ENCODE measurements at places on chromosomes 7 and 10.

DNA sequence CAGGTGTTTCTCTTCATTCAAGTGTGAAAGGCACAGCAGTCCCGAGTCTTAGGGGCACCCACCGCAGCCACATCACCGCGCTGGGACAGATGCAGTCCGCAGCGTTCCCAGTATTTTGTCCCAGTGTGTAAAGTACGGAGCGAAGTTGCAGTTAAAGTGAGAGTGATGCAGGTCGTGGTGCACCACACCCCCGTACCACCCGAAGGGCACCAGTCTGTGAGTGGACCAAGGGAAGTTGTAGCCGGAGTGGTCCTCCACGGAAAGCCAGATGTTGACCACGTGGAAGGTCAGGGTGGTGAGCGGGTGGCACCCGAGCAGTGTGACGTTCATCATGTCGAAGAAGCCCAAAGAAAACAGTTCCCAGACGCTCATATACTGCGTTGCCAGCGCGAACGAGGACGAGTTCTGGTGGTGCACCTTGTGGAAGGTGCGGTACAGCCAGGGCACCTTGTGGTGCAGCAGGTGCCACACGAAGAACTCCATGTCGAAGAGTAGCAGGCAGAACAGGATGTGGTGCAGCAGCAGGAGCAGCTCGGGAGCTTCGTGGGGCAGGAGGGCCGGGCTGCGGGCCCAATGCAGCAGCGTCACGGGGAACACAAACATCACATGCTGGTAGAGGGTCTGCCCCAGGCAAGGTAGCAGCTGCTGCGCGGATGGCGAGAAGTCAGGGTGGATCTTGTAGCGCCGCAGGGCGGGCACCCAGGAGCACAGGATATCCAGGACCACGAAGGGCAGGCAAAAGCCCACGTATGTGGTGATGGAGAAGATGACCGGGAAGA lies 526 bp downstream of the CH25H start:
- no peak for DNase-seq

GRCh38 chr10:49277973-49278372 lies 21.0 kb upstream of the C10orf71 start:
- no peak for DNase-seq

GRCh38 chr7:50730446-50731400 lies 52.0 kb downstream of the GRB10 start:
- no peak for DNase-seq

DNA sequence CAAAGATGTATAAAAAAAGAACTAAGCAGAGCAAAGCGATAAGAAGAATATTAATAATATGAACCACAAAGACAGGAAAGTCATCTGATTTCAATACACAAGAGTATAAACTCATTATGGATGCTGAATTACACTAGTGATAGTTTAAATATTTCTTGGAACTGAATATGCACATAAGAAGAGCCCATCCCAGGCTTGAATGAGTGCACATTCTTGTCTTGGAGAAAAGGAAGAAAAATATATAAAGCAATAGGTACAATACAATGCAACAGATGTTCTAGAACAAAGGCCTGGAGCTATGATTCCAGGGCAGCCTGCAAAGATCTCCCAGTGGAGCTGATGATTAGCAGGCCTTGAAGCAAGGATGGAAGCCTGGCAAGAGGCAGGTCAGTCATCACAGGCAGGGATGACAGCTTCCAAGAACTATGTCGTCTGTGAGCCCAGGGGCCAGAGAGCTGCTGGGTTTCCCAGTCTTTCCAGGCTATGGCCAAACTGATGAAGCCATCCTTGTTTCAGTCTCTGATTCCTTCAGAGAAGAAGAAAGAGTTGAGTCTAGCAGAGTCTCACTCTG lies 277.6 kb downstream of the KCNMA1 start:
- no peak for DNase-seq

DNA sequence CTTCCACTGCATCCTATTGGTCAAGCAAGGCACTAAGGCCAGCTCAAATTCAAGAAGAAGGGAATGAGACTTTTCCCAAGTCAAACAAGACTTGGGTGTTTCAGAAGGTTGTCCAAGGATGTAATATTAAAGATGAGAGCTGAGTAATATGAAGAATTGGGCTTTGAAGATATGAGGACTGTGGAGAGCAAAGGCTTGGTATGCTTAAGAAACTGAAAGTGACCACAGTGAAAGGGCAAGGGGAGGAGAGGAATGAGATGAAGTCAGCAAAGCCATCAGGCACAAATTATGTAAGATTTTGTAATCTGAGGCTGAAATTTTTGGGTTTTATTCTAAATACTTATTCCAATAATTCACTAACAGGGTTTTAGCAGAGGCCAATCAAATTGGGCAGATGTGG lies 38.6 kb upstream of the NPY start:
- DNase-seq = no peak

- no peak for DNase-seq
These were observed 14.9 kb downstream of the AFAP1L2 start for GRCh38 chr10:114389426-114389825.

- no peak for DNase-seq
These were observed 46.6 kb upstream of the PODXL start for GRCh38 chr7:131602994-131603372.

DNA sequence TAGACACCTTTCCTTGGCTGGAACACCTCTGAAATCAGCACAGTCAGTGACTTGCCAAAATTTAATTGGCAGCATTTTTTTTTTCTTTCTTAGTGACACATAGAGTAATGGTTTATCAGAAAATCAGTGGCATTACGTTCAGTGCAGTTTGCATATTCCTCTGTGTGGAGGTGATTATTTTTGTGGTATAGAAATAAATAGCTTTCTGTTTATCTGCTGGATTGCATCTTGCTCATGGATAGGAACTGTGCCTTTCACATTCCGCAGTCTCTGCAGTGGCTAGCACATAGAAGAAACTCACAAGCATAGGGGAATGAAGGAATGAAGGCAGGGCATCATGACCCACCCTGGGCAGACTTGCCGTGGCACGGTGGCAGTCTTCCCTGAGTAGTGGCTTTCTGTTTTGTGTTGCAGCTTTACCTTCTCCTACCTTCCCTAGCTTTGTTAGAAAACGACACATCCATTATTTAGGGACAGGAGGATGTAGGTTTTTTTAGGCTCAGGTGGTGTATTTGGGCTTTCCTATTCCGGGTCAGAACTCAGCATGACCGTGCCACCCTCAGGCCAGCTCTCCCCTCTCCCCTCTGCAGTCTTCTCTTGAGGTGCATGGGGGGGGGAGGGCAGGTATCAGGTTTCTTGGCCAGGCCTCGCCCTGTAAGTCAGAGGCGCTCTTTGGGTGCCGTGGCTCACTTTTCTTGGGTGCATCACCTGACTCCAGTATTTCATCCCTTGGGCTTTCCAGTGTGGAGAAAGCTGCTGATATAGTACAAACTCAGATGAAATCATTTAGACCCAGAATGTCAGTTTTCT lies 112.5 kb upstream of the GJD4 start:
- no peak for DNase-seq

DNA sequence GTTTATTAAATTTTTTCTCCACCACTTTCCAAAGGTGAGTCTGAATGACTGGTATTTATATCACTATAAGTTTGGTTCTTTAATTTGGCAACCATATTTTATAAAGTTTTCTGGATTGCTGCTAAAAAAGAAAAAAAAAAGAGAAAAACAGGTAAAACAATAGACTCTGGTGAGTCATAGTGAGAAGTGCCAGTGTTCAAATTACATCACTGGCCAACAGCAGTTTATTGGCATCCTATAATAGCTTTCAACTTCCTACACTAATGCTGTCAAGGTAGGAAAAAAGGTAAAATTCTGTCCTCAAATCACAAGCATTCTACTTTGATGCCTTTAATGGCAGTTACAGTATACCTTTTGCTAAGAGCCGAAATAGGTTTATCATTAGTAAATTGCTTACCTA lies 808.8 kb downstream of the GRM8 start:
- no peak for DNase-seq

Measured in nucleus accumbens (tissue), 56 donors.